ENCODE measurements at places on chromosomes 2 and 18.

DNA sequence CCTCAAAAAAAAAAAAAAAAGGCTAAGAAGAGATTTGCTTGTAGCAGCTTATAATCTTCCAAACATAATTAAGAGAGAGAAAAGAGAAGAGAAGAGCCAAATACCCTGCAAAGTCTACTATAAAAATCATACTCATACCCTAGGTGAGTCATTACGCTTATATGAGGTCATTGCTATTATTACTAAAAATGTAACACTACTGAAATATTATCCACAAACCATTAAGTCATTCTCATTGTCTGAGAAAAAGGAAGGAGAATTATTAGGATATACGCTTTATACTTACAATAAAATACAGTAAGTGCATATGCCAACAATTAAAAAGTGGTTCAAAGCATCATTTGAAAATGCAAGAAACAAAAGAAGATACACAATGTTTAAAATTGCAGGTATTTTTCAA is 66.5 kb downstream of the COLEC12 start:
- no peak for DNase-seq

DNA sequence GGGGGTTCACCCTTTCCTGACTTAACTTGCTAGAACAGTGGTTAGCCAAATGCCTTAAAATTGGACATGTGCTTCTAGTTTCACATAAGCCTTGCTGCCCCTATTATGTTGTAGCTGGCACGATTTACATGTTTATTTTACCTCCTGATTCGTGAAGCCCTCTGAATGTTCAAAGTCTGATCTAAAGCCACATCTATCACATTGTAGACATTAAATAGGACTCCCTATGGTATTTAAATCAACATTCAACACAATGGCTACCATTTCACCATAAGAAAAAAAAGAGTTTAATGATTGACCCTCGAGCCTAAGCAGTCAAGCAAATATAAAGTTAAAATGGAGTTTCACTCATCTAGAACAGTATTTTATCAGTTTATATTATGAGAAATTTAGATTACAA is 151.5 kb downstream of the GULP1 start:
- no peak for DNase-seq

DNA sequence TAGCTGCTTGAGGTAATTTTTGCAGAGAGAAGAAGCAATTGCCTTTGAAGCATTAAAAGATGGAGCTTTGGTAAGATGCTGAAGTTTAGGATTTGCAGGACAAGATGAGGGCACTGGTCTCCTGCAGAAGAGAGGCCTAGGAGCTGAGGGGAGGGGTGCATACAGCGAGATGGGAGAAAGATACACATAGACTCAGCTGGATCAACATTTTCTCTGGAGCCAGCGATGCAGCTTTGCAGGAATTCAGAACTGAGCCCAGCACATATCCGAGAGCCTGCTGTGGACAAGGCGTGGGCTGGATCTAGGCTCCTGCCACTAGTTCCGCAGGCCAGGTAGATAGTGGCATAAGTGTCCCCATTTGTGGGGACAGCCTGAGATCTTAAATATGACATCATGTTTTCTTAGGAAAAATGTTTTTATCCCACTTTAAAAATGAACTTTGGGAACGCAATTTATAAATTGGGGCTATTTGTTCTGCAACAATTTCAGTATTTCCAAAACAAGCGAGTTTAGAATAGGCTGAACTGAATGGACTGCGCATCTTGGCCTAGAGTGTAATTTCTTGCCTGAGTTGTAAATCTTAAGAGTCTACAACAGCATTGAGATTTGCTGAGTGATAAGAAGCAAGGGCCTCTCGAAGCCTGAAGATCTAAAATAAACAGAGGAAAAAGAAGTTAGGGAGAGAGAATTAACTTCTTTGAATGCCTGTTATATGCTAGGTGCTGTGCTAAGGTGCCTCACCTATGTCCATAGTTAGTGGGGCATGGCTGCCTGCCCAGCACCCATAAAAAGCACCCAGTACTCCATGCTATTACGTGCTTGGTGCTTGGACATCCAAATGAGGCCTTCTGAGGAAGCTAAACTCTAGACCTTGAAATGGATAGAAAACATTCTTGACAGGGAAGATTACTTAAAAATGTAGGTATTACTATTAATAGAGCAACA is 17.3 kb downstream of the GRHL1 start:
- no peak for DNase-seq

GRCh38 chr2:59389240-59389639 is 1148.1 kb upstream of the FANCL start:
- no peak for DNase-seq

DNA sequence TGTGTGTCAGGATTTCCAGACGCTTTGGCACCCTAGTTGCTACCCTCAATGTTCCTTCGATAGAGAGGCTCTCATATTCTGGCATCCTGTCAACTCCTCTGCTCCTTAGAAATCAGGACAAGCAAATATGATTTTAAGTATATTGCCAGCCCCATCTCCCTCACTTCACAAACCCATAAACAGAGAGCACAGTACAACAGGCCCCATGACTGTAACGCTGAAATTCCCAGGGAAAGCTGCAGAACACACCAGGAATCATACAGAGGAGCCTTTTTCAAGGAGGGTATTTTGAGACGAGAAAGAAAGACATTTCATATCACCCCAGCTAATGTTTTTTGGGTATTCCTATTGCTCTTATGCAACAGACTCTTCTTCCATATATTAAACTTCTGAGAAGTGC is 162.9 kb downstream of the NAPG start:
- no peak for DNase-seq

- no peak for DNase-seq
These were observed 15.5 kb upstream of the RAB10 start for GRCh38 chr2:26018184-26019055.

DNA sequence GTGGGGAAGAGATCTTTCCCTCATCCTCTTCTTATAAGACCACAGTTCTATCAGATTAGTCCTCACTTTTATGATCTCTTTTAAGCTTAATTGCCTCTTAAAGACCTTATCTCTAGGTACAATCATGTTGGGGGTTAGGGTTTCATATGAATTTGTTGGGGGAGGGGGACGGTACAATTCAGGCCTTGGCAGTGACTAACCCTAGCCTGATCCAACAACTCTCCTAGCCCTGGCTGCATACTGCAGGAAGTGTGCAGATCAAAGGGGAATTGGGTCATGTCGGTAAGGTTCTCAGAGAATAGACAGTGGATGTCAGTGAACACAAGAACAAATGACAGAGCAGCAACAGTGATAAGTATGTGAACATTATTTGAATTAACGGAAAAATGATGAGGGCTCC is 16.4 kb downstream of the CAPN13 start:
- no peak for DNase-seq

DNA sequence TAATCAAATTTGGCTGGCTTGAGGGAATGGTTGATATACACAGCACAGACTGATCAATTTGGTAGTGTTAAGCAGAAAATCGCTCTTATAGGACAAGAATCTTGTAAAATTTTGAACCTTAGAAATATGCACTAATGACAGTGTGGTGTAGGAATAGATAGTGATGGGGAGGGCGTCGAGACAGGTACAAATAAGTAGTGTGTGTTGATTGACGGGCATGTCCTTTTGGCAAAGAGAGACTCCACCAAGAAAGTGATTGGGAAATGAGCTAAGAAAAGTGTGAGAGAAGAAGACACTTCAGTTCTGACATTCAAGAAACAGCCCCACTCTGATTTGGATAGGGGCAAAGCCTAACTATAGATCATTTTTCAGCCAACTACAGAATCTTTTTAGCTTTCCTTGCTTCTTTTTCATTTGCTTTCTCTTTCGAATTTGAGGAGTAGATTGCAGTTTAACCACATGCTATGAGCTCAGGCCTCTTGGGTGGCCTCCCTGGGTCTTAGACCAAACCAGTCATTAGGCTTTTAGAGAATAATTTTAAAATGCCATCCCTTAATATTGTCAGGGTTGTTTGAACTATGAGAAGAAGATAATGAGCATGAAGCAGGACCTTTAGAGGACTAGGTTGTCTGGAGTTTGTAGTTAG is 127.1 kb downstream of the CERS6 start:
- no peak for DNase-seq

DNA sequence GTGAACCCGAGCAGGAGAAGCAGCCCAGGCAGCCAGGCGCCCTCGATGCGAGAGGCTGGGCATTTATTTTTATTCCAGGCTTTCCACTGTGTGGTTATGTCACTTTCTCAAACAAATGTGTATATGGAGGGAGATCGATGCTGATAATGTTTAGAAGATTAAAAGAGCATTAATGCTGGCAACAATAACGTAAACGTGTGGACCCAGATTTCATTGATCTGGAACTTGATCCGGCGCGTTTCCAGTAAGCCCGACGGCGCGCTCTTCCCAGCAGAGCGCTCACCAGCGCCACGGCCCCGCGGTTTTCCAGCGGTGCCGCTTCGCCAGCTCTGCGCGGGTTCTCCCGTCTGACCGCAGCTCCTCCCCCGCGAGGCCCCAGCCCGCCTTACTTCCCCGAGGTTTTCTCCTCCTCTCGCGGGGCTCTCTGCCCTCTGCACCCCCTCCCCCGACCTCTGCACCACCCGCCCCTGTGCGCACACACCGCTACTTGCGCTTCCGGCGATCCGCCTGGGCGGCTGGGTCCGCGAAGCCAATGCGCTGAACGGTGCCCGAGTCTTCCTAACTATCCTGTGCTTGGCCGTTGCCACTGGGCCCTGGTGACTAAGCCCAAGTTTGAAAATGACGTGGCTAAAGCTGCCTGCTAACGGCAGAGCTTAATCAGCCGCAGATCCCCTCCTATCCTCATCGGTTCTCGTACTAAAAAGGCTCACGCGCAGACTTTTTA is 6.1 kb downstream of the ONECUT2 start:
- DNase-seq: no peak

DNA sequence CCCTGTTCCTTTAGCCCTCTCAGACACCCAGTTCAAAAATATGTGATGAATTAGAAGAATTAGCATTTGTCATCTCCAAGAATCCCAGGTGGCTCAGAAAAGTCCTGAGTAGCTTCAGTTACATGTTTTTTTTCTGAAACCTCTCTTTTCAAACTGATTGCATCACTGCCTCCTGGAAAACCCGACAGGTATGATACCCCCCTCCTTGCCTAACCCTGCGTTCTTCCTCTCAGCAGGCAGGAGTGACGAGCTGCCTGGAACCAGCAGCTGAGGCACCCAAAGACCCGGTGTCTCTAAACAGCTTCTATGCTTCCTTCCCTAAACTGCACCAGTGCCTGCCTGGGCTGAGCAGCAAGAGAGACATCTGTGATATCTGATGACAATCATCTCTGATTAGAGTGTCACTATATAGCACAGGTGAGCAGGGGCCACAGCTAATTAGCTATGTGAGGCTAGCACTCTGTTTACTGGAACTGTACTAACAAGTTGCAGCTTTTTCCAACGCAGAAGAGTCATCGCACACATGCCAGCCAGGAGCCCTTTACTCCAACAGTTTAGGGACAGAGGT is 376.4 kb upstream of the ATP5MC3 start:
- no peak for DNase-seq

- DNase-seq: no peak
These were observed 1392.1 kb upstream of the CELF4 start for GRCh38 chr18:38957736-38958135.

- DNase-seq: no peak
These were observed 38.3 kb downstream of the DHRS9 start for GRCh38 chr2:169107645-169108044.

DNA sequence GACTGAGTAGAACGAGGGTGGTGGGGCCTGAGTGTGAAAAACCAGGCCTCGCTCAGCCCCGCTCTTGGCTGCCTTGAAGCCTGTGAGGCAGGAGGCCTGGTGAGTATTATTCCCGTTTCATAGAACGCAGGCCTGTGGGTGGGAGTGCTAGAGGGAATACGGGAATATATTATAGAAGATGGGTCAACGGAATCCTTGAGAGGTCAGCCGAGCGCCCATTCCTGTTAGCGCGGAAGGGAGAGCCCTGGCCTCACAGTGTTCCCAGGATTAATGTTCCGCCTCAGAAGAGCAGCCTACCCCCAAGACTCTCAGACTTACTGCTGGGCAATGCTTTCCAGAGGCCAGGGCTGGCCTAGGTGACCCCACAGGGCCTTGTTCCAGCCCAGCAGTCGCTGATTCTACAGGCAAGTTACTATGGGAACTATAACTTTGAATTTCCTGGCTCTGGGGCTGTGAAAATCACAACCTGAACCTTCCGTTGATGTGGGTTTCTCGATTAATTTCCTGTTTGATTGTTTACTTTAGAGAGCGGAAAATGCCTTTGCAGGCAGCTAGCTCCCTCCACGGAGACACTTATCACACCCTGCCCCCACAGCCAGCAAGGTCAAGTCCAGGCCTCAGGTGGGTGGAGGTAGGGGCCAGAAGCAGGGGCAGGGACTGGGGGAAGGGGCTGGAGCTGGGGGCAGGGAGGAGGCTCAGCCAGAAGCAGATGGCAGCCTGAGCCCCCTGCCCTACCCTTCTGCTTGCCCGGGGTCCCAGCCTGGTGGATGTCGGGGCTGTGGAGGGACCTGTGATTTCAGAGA is 108.3 kb downstream of the SMAD7 start:
- no peak for DNase-seq

DNA sequence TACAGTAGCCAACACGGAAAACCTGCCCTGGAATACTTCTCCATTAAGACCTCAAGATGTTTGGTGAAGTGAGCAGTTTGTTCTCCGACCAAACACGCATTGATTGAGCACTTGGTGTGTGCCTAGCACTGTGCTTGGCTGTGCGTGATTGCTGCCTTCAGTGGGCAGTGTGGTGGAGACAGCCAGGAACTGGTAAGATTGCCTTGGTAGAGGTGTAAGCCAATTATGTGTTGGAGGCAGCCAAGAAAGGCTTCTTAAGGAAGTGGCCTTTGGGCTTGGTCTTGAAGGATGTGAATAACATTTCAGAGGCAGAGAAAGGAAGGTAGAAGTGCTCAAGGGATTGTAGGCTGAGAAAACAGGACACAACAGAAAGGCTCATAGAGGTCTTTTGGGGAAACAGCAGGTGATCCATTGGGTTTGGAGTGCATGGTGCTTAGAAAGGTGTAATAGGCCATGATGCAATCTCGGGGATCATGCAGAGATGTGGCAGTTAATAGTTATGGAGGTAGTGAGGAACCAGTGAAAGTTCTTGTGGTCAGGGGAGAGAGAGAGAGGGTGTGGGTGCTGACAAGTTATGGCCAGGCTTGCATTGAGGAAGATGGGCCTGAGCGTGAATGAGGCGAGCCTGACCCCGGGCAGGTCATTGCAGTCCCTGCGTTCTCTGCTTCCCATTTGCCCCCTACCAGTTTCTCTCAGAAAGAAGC is 6.3 kb downstream of the B3GNT2 start:
- no peak for DNase-seq

DNA sequence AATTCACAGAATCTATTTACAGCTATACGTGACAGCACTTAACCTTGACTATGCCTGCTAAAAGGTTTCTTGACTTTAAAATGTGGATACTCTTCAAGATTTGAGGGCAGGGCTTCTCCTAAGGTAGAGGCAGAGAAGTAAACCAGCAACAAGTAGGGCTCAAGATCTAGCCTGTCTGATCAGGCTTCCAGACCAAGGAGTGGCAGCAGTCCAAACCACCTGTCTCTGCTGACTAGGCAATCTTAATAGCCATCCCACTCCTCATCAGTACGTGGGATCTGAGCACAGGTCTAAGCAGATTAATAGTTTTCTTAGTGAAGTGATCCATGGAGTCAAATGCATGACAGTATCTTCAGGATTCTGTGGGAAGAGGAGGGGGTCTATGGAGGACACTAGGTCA is 100.4 kb downstream of the GPD2 start:
- no peak for DNase-seq
